Body of pancreas (tissue), 4 donors: ENCODE measurements at places on chromosomes 6 and 20. TPM values are rescaled to one million over a fixed set of nuclear protein-coding genes. Genes with fewer than 3 reads are reported as not detected.

Gene FOXC1
- total RNA-seq = 2.0 TPM

DNA sequence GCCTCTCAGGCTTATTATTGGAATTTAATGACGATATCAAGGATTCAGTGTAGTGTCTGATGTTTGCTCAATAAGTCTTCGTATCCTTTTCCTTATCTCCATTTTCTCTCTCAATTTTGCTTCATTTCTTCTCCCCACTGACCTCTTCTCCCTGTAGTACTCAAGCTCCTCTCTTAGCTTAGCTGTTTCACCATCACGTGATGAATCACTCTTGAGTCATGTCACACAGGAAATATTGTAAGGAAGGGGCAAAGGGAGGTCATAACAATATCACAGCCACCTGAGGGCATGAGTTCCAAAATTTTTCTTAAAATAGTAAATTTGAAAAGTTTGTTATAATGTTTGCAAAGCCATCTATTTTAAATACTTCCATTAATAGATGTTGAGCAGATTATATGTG, 392.2 kb upstream of the MARCKS start:
- H3K27me3 ChIP-seq = no peaks in the 10 kb centered on the region
- H3K36me3 ChIP-seq = no peaks in the 10 kb centered on the region
- no peak overlapping the region for H3K4me3 ChIP-seq
- H3K27ac ChIP-seq = no peak overlapping the region

- DNase-seq = no peak
- peaks cover 32% of the 10 kb centered on the region for H3K4me1 ChIP-seq
- H3K27me3 ChIP-seq = no peaks in the 10 kb centered on the region
Observed at GRCh38 chr20:4011226-4011975, 4.0 kb downstream of the RNF24 start.

- no peaks in the 10 kb centered on the region for H3K4me1 ChIP-seq
- no peak overlapping the region for H3K27ac ChIP-seq
- no peak overlapping the region for H3K4me3 ChIP-seq
- no peak for DNase-seq
- H3K27me3 ChIP-seq = no peaks in the 10 kb centered on the region
Observed at GRCh38 chr20:42429761-42430458, 759.8 kb downstream of the PTPRT start.

Gene OPRM1
- not detected for total RNA-seq

DNA sequence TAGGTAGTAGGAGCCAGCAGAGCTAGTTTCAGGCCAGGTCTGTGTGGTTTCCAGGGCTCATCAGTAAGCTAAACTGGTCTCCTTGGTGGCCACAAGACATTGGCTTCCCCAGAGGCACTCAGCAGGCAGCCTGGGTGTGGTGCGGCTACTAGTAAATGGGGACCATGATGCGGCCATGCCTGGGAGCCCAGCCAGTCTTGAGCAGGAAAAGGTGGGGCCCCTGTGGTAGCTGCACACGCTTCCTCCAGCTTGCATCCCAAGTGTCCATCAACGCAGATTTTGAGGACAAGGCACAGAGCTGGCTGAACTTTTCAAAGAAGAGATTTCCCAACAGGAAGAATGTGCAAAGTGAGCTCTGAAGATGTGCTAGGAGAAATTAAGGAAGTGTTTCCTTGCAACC, 107.4 kb upstream of the NAA20 start:
- no peak for DNase-seq
- no peak overlapping the region for H3K27ac ChIP-seq
- no peaks in the 10 kb centered on the region for H3K27me3 ChIP-seq

DNA sequence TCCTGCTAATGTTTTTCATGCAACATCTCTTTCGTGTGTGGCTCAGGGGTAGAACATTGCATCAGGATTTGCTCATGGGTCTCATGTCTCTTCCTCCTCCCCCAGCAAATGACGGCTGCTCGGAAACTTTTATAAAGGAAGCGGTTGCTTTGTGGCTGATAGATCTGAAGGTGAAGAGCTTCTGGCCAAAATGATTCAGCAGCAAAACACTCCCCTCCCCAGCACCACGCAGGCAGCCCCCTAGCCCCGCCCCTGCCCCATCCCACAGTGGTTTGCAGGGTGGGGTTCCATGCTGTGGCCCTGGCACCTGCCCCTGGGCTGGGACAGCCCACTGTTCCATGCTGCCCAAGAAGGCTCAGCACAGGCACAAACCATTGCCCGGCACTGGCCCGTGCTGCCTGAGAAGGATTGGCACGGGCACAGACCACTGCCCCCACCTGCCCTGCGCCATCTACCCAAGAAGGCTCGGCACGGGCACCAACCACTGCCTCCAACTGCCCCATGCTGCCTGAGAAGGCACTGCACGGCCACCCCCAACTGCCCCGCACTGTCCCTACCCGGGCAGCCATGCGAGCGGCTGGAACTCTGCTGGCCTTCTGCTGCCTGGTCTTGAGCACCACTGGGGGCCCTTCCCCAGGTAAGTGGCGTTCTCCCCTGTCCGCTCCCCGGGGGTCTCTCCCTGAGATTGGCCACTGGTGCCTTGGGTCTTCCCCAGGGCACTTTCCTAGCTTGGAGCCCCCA, at the start of gene CST7:
TSS of gene CST7 (plus strand) at position 331 of the 741 bp plus-strand sequence. CDS start at position 568, 237 bp downstream.
- H3K27me3 ChIP-seq = no peaks in the 10 kb centered on the region
- no peak within 1 kb of the TSS for H3K4me3 ChIP-seq
- H3K27ac ChIP-seq = no peak within 1 kb of the TSS
- H3K36me3 ChIP-seq = no peaks in the 10 kb centered on the region

DNA sequence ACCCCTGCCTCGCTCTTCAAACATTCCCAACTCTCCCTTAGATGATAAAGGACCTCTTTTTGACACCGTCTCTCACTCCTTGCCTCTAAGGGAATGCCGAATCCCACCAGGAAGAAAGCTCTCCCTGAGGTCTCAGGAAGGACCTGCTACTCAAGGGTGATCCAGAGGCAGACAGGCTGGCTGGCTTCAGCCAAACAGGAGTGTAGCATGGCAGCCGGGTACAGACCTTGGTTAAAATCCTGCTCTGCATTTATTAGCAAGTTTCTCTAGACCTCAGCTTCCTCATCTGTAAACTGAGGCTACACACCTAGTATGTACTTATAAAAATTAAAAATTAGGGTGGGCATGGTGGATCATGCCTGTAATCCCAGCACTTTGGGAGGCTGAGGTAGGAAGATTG, 17.2 kb downstream of the MAP1LC3A start:
- no peak for DNase-seq
- H3K36me3 ChIP-seq = no peaks in the 10 kb centered on the region

- H3K27me3 ChIP-seq = no peaks in the 10 kb centered on the region
- H3K4me3 ChIP-seq = no peak overlapping the region
- no peak for DNase-seq
- H3K27ac ChIP-seq = no peak overlapping the region
Observed at GRCh38 chr20:12679447-12679846, 329.3 kb upstream of the SPTLC3 start.

DNA sequence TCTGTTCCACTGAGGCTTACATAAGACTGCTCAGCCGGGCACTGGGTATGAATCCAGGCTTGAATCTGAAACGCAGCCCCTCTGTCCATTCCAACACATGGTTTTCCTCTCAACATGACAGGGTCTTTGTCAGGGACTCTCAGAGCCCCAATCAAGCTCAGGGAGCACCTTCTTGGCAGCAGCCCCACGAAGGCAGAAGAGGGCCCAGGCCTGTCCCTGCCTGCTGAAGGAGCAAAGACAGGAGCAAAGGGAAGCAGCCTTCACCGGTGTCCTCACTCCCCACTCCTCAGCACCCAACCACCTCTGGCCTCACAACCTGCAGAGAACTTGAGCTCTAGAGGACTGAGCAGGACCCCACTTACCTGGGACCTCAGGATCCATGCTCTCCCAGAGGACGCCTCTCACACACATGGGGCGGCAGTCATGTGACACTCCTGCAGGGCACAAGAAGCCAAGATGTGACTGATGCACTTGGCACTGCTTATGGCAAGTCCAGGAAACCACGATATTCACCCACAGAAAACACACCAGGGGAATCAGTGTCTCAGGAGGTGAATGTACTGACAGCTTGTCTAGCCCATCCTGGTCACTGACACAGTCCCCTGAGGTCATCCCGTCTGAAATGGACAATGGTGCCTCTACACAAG, 4.3 kb downstream of the SNHG17 start:
- no peak for DNase-seq
- H3K4me1 ChIP-seq = peaks cover 11% of the 10 kb centered on the region
- peaks cover 2% of the 10 kb centered on the region for H3K36me3 ChIP-seq
- H3K27me3 ChIP-seq = no peaks in the 10 kb centered on the region
- no peak overlapping the region for H3K27ac ChIP-seq

Gene PRKN
- 8.2 TPM for total RNA-seq

DNA sequence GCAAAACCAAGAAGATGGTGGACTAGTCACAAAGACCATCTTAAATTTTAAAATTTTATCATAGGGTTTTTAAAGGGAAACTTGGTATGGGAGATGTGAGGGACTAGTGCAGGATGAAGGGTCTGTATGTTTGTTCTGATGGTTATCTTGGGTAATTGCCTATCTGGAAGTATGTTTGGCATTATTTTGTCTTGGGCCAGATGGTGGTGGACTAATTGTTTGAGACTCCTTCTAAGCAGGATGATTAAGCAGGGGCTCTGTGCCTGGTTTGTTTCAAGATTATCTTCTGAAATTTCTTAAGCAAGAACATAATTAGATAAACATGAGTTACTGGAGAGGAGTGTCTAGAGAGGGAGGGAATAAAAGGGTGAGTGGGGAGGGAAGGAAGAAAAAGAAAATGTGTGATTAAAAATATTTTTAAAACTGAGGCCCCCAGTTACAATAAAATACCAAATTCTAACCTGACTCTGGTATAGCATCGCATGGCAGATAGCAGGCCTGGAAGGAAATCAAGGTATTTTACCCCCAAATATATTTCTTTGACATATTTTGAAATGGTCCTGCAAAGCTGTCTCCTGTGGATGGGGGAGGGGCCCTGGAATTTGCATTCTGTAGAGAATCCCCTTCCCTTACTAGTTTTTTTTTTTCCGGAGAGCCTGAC, 49.9 kb upstream of the FAM184A start:
- no peaks in the 10 kb centered on the region for H3K27me3 ChIP-seq
- H3K4me1 ChIP-seq = peaks cover 39% of the 10 kb centered on the region
- H3K4me3 ChIP-seq = no peak overlapping the region
- H3K27ac ChIP-seq = no peak overlapping the region
- no peak for DNase-seq

GRCh38 chr6:16725145-16725864, 36.0 kb downstream of the ATXN1 start:
- no peak overlapping the region for H3K27ac ChIP-seq
- H3K36me3 ChIP-seq = no peaks in the 10 kb centered on the region
- no peak for DNase-seq
- H3K4me3 ChIP-seq = no peak overlapping the region
- no peaks in the 10 kb centered on the region for H3K27me3 ChIP-seq

DNA sequence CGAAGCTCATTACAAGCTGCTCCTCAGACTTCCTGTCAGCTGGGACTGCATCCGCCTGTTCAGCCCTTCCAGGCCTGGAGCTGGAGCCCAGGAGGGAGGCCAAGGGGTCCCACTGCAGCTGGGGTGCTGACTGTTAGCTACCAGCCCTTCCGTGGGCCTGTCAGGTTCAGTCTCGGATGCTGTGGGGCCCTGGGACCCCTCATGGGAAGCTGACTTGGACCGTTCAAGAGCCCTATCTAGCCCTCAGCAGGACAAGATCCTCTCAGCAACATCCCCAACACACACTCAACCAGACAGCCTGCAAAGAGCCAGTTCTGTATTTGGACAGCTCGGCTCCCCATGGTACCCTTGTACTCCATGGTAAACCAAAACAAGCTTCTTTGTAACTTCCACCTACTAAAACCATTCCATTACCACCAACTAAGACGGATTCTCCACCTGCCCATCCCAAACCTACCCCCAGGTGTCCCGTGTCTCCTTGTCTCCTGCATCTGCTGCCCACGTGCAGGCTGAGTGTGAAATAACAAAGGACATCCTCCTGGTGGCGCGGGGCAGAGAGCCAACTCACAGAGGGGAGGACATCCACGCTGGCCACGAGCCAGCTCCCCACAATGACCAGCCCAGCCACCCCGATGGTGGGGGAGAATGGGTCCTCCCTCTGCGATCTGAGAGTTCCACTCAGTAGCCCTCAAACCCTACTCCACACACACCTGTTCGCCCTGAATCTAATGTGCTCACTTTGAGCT, 111.2 kb downstream of the TAF4 start:
- H3K4me1 ChIP-seq = peaks cover 30% of the 10 kb centered on the region
- no peak overlapping the region for H3K27ac ChIP-seq
- no peak for DNase-seq
- H3K27me3 ChIP-seq = no peaks in the 10 kb centered on the region

- DNase-seq = no peak
- no peak overlapping the region for H3K4me3 ChIP-seq
- peaks cover 26% of the 10 kb centered on the region for H3K4me1 ChIP-seq
- H3K27me3 ChIP-seq = no peaks in the 10 kb centered on the region
Observed at GRCh38 chr20:25294459-25295385, 46.8 kb downstream of the PYGB start.

DNA sequence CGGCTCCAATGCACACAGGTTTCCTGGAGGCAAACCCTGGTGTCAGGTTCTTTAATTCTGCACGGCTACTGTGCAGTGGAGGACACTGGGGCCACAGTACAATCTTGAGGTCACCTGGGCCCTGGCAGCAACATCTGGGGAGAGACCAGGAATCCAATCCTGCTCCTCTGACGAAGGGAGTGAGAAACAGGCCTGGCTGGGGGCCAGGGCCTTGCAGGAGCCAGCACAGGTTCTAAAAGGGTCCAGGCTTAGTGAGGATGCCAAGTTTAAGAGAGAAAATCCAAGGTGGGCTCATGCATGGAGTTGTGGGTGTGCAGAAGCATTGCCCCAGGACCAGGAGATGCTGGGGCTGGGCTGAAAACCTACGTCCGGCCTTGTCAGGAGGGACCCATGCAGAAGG, 12.6 kb upstream of the THBS2 start:
- H3K4me1 ChIP-seq = no peaks in the 10 kb centered on the region
- no peak overlapping the region for H3K4me3 ChIP-seq

Gene STX16
- 69.5 TPM for total RNA-seq

GRCh38 chr20:41573955-41574354, 44.2 kb downstream of the CHD6 start:
- H3K4me3 ChIP-seq = no peak overlapping the region
- H3K4me1 ChIP-seq = peaks cover 32% of the 10 kb centered on the region
- H3K36me3 ChIP-seq = no peaks in the 10 kb centered on the region
- no peak for DNase-seq
- H3K27me3 ChIP-seq = no peaks in the 10 kb centered on the region
- no peak overlapping the region for H3K27ac ChIP-seq

DNA sequence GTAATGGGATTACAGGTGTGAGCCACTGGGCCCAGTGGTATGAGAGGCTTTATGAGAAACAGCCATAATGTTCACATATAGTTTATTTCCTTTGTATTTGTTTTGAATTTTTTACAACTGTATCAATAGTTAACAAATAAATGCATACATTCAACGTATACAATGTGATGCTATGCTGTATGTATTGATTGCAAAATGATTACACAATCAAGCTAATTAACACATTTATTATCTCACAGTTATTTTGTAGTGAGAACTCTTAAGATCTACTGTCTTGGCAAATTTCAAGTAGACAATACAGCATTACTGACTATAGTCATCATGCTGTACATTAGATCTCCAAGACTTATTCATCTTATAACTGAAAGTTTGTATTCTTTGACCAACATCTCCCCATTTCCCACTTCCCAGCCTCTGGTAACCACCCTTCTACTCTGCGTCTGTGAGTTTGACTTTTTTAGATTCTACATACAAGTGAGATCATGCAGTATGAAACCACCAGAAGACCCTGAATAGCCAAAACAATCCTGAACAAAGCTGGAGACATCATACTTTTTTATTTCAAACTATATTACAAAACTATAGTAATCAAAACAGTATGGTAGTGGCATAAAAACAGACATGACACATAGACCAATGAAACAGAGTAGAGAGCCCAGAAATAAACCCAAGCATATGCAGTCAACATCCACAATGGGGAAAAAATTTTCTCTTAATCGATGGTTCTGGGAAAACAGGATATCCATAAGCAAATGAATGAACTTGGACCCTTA, 157.2 kb upstream of the RREB1 start:
- H3K36me3 ChIP-seq = no peaks in the 10 kb centered on the region
- H3K4me1 ChIP-seq = no peaks in the 10 kb centered on the region
- H3K4me3 ChIP-seq = no peak overlapping the region
- H3K27ac ChIP-seq = no peak overlapping the region
- no peaks in the 10 kb centered on the region for H3K27me3 ChIP-seq
- DNase-seq = no peak
